ENCODE measurements at places on chromosomes 6 and 20.
A peak's percentile ranks its signal among the peaks of the same experiment; 100 is the strongest.

DNA sequence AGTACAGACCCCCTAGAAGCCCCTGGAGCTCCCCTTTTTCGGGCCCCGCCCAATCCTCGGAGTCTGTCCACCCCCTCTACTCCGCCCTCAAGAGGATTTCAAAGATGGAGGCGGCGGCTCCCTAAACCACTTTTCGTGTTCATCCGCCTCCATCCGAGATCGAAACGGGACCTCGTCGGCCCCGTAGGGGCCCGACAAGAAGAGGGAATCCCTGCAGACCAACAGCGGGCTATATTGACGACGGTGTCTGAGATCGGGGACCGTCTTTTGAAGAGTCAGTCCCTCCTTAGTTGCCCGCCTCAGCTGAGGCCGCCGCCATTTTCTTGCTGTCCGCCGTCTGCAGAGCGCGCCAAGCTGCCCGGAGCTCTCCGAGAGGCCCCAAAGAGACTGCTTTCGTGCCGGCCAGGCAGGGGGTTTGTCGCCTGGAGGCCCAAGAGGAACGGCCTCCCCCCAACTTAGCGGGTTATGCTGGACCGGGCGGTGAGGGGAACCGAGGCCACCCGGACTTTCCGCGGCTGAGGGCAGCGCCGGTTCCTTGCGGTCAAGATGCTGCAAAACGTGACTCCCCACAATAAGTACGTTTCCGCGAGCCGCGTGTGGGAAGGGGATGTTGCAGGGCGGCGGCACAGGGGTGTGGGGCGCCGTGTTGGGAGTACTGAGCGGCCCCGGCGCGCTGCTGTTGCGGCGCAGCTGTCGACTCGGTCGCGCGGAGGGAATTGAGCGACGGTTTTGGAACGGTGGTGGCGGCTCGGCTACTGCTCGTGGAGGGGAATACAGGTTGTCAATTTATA is 4.2 kb downstream of the BRD2 start:
- DNase-seq = no peak

- DNase-seq = no peak
These were observed 39.0 kb upstream of the PTPN1 start for GRCh38 chr20:50471231-50471630.

GRCh38 chr20:38239441-38239840 is 21.1 kb downstream of the KIAA1755 start:
- no peak for DNase-seq

GRCh38 chr6:36072681-36073080 is 45.1 kb downstream of the MAPK14 start:
- DNase-seq = no peak

- DNase-seq = no peak
These were observed 14.8 kb downstream of the DCBLD1 start for GRCh38 chr6:117497237-117497636.

DNA sequence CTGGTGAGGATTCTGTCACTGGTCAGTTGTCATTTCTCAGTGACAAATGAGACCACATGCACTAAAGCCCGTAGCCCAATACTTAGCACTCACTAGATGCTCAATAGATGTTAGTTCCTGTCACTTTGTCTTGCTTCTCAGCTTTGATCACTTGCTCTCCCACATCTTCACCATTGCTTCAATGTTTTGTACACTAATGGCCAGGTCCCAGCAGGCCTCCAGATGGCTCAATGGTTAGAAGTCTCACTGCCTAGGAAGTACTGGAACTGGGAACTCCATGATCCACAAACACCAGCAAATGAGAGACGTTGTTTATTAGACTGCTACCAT is 502.8 kb upstream of the JARID2 start:
- no peak for DNase-seq

GRCh38 chr6:16681260-16681873 is 79.9 kb downstream of the ATXN1 start:
- peak; percentile 42 for DNase-seq

DNA sequence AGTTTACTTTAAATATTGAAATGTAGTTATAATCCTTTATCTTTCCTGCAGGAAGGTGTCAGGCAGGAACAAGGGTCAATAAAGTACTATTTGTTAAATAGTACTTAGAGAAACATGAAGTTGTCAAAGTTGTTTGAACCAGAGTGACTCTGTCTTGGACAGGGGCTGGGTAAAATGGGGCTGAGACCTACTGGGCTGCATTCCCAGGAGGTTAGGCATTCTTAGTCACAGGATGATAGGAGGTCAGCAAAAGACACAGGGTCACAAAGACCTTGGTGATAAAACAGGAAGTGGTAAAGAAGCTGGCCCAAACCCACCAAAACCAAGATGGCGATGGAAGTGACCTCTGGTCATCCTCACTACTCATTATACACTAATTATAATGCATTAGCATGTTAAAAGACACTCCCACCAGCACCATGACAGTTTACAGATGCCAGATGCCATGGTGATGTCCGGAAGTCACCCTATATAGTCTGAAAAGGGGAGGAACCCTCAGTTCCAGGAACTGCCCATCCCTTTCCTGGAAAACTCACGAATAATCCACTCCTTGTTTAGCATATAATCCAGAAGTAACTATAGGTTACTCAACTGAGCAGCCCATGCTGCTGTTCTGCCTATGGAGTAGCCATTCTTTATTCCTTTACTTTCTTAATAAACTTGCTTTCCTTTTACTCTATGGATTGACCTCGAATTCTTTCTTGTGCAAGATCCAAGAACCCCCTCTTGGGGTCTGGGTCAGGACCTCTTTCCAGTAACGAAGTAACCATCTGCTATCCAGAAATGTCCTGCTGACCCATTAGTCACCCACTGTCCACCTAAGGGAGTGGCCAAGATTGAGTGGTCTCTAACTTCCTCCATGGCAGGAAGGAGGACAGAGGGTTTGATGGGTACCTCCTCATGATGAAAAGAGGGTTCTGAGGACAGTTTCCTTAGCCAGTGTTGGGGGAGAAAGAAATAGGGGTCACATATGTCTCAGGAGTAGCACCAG is 19.6 kb downstream of the SLC22A2 start:
- no peak for DNase-seq

DNA sequence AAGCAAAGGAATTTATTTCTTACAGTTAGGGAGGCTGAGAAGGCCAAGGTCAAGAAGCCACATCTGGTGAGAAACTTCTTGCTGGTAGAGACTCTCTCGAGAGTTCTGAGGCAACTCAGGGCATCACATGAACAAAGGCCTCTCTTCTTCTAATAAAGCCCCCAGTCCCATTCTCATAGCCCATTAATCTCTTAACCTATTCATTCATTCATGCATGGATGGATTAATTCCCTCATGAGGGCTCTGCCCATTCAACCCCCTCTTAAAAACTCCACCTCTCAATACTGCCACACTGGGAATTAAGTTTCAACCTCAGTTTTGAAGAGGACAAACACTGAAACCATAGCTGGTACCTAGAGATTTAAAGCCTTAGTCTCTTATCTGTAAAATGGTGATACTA is 217.9 kb upstream of the SPTLC3 start:
- DNase-seq = no peak

DNA sequence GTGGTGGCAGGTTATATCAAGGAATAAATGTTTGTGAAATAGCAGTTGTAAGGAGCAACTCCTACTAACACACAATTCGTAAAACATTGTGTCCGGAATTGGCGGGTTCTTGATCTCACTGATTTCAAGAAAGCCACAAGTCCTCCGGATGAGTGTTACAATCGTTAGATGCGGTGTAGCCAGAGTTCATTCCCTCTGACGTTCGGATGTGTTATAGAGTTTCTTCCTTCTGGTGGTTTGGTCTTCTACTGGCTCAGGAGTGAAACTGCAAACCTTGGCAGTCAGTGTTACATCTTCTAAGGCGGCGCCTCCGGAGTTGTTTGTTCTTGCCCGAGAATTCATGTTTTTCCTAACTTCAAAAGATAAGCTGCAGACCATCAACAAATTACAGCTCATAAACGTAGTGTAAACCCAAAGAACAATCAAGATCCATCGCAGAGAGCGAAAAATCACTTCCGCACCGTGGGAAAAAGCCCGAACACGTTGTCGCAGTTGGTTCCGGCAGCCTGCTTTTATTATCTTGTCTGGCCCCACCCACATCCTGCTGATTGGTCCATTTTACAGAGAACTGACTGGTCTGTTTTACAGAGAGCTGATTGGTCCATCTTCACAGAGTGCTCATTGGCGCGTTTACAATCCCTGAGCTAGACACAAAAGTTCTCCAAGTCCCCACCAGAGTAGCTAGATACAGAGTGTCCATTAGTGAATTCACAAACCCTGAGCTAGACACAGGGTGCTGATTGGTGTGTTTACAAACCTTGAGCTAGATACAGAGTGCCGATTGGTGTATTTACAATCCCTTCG is 58.2 kb downstream of the TRIM27 start:
- no peak for DNase-seq

GRCh38 chr20:10647471-10647870 is 26.3 kb downstream of the JAG1 start:
- DNase-seq = no peak

DNA sequence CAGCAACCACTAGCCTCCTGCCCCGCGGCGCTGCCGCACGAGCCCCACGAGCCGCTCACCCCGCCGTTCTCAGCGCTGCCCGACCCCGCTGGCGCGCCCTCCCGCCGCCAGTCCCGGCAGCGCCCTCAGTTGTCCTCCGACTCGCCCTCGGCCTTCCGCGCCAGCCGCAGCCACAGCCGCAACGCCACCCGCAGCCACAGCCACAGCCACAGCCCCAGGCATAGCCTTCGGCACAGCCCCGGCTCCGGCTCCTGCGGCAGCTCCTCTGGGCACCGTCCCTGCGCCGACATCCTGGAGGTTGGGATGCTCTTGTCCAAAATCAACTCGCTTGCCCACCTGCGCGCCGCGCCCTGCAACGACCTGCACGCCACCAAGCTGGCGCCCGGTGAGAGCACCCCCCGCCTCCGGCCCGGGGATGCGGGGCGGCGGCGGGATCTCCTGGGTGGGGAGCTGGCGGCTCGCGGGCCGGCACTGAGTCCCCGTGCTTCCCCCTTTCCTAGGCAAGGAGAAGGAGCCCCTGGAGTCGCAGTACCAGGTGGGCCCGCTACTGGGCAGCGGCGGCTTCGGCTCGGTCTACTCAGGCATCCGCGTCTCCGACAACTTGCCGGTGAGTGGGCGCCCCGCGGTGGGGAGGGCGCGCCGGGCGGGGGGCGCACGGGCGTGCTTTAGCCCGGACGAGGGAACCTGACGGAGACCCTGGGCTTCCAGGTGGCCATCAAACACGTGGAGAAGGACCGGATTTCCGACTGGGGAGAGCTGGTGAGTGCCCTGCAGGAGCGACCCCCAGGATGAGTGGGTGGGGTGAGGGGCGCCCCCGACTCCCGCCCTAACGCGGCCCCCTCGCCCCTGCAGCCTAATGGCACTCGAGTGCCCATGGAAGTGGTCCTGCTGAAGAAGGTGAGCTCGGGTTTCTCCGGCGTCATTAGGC is 585 bp downstream of the PIM1 start:
- peak; percentile 23 for DNase-seq

- peak; percentile 42 for DNase-seq
These were observed 196.9 kb downstream of the NFATC2 start for GRCh38 chr20:51345601-51346101.

DNA sequence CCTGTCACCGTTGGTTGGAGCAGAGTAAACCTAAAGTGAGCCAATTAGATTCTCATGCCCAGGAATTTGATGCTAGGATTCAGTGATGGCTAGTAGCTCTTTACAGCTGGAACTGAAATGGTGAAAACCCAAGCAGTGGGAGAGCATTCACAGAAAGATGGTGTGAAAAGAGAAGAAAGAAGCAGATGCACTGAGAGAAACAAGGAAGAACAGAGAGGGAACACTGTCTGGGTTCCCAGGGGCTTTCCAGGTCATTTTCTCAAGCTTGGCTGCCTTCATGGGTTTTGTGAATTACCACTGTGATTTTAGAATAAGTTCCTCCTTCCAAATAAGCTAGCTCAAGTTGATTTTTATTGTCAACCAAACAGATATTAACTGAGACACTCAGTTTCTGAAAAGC is 104.1 kb upstream of the AKIRIN2 start:
- DNase-seq = no peak

DNA sequence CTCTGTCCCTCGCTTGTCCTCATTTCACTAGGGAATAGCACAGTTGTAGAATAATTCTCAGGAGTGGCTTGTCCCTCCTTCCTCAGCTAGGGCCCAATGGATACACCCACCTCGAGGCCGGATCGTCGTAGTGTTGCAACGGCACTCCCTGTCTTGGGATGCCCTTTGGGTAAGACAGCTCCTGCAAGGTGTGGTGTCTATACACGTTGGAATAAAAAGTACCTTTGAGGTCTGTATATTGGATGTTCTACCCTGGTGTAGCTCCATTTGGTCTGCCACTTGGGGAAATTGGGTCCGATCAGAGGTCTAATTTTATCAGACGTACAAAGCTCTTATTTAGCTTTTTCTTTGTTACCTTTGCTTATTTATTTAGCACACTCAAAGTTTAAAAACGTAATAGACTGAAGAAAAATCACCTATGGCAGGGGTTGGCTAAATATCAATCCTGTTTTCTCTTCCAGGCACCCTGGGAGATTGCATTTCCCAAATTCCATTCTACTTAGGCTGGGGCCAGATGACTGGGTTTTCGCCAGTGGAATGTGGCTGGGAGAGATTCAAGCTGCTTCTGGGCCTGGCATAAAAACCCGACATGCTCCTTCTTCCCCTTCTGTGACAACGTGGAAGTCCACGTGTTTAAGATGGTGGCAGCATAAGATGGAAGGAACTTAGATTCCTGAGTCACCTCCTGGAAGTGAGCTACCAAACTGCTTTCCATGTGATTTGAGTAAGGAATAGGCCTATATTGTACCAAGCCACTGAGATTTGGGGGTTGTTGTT is 82.3 kb upstream of the CD83 start:
- DNase-seq = peak; percentile 84

DNA sequence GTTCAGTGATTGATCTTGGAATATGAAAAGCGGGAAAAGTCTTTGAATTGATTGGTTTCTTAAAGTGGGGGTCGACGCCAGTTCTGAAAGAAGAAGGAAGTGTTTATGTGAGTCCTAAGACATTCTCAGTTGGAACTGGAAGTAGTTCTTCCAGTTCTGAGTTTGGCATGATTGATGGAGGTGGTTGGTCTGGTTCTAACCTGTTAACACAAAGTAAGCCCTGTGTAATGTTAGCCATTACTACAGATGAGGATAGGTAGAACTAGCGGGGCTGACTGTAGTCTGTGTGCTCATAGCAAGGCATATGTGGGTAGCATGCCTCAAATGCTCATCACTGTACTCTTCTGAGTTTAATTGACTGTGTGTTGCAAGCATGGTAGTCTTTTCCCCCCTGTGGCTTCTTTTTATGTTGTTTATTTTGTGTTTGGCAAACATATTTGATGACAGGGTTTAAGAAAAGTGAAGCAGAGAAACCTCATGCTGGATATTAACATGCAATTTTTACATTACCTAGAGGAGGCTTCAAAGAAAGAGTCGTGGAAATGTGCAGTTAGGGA is 24.9 kb downstream of the CITED2 start:
- DNase-seq = no peak

- DNase-seq = no peak
These were observed 29.4 kb downstream of the KIZ start for GRCh38 chr20:21155268-21155667.

DNA sequence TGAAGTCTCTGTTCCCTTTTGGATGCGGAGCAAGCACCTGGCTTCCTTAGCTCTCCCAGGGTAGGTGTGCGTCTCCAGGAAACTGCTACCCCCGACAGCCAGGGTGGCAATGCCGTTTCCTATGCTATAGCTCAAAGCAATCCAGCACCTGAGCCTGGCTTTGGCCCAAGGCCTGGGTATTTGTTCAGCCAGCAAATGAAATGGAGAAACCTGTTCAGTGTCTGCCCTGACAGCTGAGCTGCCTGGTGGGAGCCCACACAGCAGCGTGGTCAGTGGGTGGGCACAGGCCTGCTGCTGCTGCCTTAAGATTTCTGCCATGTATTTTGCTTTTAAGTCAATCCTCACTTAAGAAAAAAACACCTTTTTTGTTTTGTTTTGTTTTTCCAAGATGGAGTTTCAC is 13.7 kb downstream of the SPATA2 start:
- no peak for DNase-seq
